ENCODE measurements at places on chromosomes 16 and 17.

- DNase-seq: no peak
Observed at GRCh38 chr16:47058295-47059086, 85.0 kb upstream of the DNAJA2 start.

- DNase-seq: no peak
Observed at GRCh38 chr17:38451840-38452529, 23.7 kb downstream of the ARHGAP23 start.

- no peak for DNase-seq
Observed at GRCh38 chr16:56604966-56605365, 3.4 kb upstream of the MT2A start.

- no peak for DNase-seq
Observed at GRCh38 chr17:18235743-18236256, 10.4 kb downstream of the LLGL1 start.

DNA sequence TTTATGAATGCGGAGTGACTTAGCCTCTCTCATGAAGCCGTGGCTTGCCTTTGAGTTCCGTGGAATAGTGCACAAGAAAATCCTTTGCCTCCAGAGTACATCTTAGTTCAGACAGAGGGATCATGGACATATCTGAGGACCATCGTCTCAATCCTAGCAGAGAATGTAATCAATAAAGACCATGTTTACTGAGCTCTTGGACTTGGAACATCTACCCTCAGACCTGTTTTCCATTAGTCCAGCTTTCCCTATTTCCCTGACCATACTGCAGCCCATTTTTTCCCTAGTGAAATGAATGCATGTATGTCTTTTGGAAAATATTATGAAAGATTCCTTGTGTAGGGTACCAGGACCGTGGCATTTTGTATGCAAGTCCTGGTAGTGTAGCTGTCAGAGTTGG lies 90.2 kb downstream of the PLCG2 start:
- no peak for DNase-seq

DNA sequence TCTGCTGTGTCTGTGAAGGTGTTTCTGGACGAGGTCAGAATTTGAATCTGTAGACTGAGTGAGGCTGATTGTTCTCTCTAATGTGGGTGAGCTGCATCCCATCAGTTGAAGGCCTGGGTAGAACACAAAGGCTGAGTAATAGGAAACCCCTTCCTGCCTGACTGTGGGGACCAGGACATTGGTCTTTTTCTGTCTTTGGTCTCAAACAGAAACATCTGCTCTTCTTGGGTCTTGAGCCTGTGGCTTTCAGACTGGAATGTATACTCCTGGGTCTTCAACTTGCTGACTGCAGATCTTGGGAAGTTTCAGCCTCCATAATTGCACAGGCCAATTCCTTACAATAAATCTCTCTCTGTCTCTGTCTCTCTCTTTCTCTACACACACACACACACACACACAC lies 19.6 kb upstream of the LRRC75A start:
- no peak for DNase-seq

DNA sequence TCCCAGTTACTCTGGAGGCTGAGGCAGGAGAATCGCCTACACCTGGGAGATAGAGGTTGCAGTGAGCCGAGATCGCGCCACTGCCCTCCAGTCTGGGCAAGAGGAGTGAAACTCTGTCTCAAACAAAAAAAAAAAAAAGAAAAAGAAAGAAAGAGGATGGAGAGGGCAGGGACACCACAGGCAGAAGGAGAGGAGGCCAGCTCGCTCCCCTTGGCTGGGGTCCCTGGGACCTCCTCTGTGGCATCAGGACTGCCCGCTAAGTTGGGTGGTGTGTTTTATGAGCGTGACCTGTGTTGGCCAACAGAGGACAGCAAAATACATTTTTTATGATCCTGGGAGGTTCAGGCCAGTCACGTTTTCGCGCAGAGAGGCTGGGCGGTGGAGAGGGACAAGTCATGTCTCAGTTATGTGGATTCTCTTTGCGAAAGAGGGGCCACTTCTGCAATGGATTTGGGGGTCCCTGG lies 229.6 kb downstream of the MRTFB start:
- DNase-seq: peak; percentile 88

- no peak for DNase-seq
Observed at GRCh38 chr16:66223176-66223780, 143.2 kb upstream of the CDH5 start.

- no peak for DNase-seq
Observed at GRCh38 chr16:28859326-28859725, 4.3 kb upstream of the SH2B1 start.

DNA sequence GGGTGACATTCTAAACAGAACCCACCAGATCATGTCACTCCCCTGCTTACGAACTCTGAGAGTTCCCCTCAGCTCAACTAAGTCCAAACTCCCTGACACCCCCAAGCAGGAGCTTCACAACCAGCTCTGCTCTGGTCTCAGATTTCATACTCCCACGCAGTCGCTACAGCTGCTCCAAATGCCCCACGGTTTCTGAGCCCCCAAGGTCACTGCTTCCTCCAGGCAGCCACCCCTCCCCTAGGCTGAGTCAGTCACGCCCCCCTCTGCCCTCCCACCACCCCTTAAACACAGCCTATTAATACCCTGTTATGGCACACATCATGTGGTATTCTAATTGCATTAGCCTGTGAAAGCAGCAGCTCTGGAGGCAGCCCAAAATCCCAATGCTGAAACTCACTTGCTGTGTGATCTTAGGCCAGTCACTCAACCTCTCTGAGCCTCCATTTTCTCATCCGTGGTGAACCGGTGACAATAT lies 51.5 kb downstream of the GSG1L start:
- no peak for DNase-seq

- no peak for DNase-seq
Observed at GRCh38 chr17:6108382-6108781, 38.2 kb downstream of the WSCD1 start.

DNA sequence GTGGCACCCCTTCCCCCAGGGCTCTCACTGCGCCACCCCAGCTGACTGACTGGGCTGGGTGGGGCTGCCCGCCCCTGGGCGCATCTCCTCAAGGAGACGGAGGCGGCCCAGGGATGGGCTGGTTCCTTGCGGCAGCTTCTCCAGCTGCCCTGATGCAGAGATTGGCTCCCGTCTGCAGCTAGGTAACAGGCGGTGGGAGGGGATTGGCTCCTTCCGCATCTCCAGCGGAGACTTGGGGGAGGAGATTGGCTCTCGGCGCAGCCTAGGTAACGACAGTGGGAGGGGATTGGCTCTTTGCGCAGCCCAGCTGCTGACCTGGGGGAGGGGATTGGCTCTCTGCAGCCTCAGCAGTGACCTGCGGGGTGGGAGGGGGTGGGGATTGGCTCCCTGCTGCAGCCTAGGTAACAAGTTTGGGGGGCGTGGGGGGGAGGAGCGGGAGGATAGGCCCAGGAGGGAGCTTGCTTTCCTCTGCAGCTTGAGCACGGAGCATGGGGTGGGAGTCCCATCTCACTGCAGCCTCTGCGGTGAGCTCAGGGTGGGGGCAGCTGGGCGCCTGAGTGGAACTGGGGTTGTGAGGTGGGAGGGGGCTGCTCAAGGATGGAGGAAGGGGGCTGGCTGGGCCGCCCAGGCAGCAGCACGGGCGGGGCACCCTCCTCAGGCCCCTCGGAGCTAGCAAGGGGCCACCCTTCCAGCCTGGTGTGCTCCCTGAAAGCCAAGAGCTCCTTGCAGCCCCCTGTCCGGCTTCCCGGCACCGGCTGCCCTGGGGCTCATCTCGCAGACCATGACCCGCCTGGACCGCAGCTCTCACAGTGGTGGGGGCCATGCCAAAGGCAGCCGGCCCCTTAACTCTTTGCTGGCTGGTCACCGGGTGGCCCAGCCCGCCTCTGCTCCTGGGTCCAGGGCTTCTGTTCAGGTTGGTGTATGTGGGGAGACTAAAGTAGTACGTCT lies 6.4 kb downstream of the NFE2L1 start:
- DNase-seq: no peak

DNA sequence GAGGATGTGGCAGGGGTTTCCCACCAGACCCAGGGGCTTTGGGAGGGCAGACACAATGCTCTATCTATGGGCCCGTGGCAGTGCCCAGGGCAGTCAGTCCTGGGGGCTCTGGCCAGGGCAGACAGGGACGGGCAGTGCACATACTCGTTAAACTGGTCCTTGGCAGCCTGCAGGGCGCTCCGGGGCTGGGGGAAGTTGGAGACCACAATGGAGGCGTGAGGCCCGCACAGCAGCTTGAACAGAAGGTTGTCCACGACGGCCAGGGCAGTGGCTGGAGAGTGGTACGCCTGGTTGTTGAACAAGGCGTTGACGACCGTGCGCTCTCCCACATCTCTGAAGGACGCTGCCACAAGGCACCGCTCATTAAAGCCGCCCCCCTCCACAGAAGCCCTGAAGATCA lies 18.6 kb upstream of the RNPS1 start:
- DNase-seq: no peak

DNA sequence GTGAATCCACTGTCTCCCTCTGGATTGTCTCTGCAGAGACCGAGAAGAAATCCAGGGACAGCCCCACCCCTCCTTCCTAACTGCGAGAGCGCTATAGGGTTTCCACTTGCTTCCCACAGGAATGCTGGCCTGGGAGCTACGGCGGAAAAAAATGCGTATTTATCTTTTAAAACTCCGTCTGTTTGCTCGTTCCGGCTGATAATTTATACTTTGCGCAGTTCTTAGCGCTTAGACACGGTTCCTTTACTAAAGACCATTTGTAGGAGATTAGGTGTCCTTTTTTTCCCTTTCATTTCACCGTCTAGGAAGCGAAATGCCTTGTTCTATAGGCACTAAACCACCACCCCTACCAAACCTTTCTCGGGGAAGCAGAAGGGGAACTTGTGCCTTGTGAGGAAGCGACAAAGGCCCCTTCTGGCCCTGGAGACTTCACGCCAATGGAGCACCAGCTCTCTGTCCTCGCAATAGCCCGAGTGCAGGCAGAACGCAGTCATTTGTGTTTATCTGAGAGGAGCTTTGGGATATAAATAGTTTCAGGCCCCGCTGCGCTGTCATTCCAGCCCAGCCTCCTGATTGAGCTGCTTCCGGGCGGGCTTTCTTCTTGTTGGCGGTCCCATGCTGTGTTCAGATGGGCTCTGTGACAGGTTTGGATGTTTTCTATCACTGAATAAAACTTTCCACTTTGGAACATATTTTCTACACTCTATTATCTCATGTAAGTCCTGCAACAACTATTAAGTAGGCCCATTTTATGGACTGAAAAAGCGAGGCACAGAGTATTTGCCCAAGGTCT lies 791 bp upstream of the SUPT4H1 start:
- DNase-seq: peak; percentile 80

DNA sequence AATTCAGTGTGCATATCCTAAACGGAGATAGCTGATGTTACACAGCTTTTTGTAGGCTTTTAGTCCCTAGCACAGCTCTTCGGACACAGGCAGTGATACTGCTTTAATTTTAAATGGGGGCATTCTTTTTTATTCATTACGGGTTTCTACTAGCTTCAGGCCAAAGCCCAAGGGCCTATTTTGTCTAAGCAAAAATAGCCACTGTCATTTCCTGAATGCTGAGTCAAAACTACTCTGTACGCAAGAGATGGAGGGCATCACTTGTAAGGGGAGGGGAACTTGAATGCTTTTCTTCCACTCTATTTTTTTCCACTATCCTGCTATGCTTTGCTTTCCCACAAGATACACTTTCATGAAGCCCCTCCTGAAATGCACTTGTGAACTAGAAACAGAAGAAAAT lies 360.7 kb downstream of the PMP22 start:
- DNase-seq: peak; percentile 13

- peak; percentile 94 for DNase-seq
Observed at GRCh38 chr17:45385331-45385997, 47.2 kb downstream of the ARHGAP27 start.

DNA sequence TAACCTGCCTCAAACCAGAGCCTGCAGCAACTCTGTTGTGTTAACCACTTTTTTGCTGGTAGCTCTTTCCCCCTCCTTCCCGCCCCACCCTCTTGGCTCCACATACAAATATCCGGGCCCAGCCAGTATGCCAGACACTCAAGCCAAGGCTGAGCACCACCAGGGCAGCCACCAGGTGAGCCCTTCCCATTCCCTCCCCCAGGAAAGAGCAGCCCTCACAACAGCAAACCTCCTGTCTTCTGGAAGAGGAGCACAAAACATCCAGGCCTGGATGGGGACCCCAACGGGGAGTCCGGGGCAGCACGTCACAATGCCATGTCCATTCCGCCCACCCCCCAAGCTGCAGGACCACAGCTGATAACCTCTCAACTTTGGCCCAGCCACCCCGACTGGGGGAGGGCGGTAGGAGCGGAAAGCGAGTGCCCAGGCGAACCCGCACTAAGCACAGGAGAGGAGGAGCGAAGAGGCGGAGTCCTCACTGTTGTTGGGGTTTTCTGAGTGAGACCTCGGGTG lies 757 bp downstream of the ORMDL3 start:
- DNase-seq: peak; percentile 72

GRCh38 chr17:50339381-50339780 lies 6.5 kb upstream of the XYLT2 start:
- no peak for DNase-seq

DNA sequence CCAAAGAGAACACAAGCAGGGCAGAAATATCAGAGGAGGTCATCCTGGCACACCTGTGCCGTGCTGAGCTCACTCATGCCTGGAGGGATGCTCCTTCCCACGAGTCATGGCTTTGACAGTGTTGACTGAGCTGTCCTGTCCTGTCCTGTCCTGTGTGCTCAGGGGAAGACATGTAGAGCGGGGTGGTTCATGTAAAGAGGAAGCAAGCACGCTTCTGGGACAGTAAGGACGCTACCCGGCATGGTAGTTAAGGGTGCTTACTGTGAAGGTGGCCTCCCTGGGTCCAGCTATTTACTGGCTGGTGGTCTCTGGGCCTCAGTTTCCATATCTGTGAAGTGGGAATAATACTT lies 398 bp downstream of the LGALS9 start:
- DNase-seq: peak; percentile 74

GRCh38 chr16:89364606-89365005 lies 125.8 kb downstream of the ANKRD11 start:
- no peak for DNase-seq

All from hematopoietic multipotent progenitor cell treated with erythropoietin and hydrocortisone succinate and interleukin-3 and kit ligand, for 4 days (in vitro differentiated cells).